ENCODE measurements at places on chromosomes 3 and 15.
A peak's percentile ranks its signal among the peaks of the same experiment; 100 is the strongest.

DNA sequence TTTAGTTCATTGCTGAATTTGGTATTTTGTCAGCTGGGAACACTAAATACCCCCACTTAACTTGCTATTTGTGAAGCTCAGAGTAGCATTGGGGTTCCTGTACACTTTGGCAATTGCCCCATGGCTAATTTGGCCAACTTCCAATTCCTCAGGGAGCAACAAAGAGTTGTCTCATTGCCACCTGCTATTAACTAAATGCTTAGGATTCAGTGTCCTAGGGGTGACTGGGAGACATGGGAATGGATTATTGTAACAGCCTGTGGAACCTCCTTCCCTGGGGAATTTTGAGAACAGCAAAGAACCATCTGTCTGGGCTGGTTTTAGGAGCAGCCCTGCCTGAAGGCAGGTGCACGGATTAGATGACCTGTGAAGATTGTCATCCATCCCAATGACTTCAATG, 437.4 kb upstream of the TPRG1 start:
- no peak for DNase-seq

DNA sequence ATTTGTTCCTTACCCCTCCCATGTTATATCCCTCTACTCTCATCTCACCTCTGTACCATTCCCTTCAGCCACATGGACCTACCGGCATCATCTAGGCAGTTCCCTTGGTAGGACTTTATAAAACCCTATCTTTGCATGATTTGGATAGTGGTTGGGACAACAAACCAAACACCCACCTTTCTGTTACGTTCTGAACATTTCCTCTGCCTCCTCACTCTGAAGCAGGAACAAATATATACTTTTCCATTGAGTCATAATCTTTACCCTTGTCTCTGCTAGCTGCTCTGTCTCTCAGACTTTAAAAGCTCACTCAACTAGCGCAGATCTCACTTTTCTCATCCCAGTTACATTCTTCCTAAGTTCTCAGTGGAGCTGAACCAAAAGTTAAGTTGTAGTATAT, 17.8 kb downstream of the UBXN7 start:
- no peak for DNase-seq

DNA sequence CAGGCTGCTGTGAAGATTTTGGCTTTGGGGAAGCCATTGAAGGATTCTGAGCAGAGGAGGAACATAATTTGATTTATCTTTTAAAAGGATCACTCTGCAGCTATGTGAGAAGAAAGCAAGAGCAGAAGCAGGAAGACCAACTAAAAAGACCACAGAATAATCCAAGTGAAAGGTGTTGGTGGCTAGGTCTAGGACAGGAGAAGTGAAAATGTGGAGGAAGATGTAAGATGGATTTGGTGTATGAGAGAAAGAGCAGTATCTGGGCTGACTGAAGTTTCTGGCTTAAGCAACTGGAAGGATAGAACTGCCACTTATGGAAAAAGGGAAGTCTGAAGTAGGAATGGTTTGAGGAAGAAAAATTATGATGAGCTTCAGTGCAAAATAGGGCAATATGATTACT, 62.0 kb downstream of the SFMBT1 start:
- DNase-seq, result no peak

DNA sequence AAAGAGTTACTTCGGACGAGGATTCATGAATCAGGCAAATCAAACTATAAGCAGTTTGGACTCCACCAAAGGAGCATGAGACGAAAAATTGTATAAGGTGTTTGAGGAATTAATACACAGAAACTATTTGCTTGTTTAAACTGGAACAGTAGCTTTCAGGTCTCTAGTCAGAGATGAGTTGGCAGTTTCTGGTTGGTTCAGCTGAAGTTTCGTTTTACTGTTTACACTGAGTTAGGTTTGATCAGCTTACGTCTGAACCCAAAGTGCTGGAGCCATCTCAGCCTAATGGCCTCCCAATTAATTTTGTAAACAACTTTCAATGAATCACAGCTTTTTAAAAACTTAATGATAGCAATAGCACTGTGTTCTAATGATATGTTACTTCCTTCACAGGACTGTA, 703.7 kb downstream of the NLGN1 start:
- DNase-seq, result no peak

- DNase-seq, result no peak
Measured at GRCh38 chr3:73637042-73637441, 12.3 kb upstream of the PDZRN3 start.

GRCh38 chr3:134428401-134428800, 54.2 kb upstream of the AMOTL2 start:
- no peak for DNase-seq

GRCh38 chr3:150443331-150443741, 35.2 kb downstream of the TSC22D2 start:
- DNase-seq, result no peak

DNA sequence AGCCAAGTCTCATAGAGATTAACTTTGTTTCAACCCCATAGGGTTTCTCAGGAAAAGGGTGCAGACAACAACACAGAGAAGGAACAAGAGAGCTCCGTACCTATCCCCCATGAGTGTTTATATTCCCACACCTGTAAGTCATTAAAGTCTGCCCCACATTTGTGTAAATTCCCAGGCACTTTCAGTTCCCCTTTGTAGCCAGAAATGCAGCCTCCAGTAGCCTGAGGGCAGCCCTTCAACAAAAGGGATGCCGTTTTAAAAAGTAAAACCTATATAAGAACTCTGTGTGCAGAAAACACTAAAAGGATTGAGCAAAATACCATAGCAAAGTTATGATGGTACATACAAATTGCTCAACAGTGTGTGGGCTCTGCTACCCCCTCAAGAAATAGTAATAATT, 59.7 kb upstream of the TMEM108 start:
- no peak for DNase-seq

- no peak for DNase-seq
Measured at GRCh38 chr3:115922681-115923347, 299.5 kb downstream of the GAP43 start.

- DNase-seq, result no peak
Measured at GRCh38 chr3:50557915-50558314, 9.6 kb downstream of the C3orf18 start.

DNA sequence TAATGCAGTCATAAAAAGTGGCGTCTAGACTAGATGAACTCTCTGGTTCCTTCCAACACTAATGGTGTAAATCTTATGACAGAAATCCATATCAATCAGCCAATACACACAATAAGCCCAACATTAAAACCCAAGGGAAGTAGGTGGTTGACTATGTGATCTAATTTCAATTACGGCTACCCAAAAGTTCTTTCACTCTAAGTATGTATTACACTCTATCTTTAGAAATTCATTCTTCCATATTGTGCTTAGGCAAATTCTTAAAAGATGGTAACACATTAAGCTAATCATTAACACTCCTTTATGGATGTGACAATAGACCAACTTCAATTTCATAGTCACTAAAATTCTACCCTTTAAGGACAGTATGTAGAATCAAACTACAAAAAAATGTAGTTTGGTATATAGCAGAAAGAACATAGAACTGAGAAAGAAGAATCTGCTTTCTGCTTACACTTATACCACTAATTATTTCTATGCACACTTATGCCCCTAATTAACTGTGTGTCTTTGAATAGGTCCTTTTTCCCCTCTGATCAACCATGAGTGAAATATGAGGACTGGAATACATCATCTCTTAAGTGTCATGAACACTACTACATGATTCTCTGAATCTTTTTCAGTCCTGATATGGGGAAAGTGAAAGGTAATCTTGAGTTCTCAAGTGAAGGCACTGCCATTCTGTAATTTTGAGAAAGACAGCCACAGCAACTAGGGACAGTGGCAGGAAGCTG, 557.6 kb downstream of the IGSF11 start:
- no peak for DNase-seq

GRCh38 chr15:98754657-98755022, 106.3 kb downstream of the IGF1R start:
- DNase-seq, result no peak

DNA sequence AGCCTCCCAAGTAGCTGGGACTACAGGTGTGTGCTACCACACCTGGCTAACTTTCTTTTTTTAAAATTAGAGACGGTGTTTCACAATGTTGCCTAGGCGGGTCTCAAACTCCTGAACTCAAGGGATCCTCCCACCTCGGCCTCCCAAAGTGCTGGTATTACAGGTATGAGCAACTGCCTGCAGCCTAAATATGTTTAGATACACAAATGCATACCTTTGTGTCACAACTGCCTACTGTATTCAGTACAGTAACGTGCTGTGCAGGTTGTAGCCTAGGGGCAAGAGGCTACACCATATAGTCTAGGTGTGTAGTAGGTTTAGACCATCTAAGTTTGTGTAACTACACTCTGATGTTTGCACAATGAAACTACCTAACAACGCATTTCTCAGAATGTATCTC, 9.5 kb upstream of the PAK6 start:
- DNase-seq, result no peak

DNA sequence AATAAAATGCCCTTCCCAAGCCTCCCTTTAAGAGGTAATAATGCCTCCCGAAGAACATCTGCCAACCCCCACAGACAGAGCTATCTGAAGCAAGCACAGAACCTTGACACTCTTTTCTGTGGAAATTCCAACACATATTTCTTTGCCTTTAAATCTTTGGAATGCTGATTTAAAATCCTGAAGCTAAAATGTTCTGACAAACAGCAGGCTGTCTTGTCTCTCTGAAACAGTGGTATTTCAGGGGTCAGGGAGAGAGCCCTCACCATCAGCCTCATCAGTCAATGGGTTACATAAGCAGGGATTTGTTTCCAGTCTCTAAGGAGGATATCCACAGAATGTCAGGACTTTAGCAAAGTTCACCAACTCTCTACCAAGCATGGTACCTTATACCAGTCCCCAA, 27.8 kb upstream of the ARHGEF3 start:
- no peak for DNase-seq

DNA sequence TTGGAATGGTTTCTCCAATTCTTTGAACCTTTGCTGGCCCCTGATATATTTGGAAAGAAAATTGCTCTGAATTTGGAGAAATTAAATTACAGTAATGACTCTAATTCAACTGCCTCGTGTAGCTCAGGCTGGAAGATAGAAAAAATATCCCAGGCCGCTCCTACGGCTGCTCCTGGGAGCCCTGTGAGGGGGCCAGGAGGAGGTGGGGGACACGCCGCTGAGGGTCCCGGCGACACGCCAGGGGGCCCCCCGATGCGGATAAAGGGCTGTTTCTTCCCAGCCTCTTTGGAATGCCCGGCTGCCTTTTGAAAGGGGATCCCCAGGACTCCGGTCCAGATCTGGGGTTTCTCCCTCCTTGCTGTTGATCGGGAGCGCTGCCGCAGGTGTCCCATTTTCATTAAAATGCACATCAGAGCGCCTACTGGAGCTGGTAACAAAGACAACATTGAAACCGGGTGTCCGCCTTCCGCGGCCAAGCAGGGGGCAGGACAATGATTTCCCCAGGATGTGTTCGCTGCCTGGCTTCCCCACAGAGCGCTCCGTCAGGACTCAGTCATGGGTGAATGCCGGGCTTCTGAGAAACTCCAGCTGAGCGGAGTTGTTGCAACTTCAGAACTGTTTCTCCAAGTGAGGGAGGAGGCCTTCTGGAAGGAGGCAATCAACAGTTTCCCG, 200.1 kb upstream of the KBTBD8 start:
- DNase-seq, result peak; percentile 52

DNA sequence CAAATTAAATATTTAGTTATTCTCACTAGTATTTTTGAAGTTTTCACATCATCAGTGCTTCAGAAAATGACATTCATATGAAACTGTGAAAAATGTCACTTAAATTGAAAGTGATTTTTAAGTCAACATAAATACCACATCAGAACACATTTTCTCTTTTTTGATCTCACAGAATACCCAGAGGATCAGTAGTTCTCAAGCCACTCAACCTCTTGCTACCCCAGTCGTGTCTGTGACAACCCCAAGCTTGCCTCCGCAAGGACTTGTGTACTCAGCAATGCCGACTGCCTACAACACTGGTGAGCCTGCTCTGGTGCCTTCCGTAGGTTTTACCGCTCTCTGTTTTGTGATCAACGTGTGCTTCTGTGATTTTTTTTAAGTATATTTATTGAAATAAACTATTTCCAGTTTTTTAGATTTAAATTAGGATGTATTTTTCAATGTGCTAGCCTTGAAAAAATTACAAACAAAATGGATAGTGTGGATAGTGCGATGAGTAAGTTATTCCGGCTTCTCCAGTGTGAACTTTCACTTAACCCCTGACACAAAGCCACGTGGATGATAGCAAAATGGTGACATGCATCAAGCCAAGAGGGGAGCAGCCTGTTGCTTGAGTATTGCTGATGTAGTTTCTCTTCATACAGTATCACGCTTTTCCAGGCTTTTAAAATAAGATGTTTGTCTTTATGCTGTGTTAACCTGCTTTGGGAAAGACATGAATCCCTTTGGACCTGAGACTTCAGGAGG, 26.5 kb downstream of the LYSMD4 start:
- no peak for DNase-seq

GRCh38 chr3:64163755-64164148, 61.5 kb downstream of the PRICKLE2 start:
- peak; percentile 57 for DNase-seq

DNA sequence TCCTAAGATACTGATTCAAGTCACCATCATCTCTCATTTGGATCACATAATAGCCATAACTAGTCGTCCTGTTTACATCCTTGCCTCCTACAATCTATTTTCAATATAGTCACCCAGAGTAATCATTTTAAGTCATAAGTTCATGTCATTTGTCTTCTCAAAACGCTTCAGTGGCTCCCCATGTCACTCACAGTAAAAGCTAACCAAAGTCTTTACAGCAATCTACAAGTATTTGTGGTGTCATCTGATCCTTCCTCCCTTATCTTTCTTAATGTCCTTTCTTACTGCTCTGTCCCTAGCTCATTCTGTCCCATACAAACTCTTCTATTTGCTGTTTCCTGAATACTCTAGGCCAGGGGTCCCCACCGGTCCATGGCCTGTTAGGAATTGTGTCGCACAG, 28.8 kb downstream of the GBE1 start:
- DNase-seq, result no peak

DNA sequence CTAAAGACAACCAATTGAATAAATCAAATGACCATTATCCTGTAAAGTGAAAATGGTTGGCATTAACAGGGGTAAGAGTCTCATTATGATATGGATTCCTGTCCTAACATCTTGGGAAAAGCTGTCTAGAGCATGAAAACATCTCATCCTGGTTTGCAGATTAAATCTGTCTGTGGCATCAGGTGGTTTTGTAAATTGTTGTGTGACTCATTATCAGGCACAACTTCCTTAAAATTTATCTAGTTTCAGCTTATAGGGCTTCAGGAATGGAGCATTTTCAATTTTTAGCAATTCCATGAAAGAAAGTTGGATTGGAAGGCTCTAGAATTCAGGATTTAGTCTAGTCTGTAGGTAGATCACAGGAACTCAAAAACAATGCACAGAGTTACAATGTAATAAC, 31.1 kb upstream of the SLC27A2 start:
- DNase-seq, result no peak

GRCh38 chr3:13045241-13045903, 27.9 kb downstream of the IQSEC1 start:
- no peak for DNase-seq

All from AG09319 (cell line).